ENCODE measurements at places on chromosomes 6 and 20. TPM values are rescaled to one million over a fixed set of nuclear protein-coding genes. Genes with fewer than 3 reads are reported as not detected.

GRCh38 chr6:125252891-125253290 lies 48.9 kb downstream of the HDDC2 start:
- DNase-seq, result no peak

- DNase-seq, result no peak
These were observed 37.5 kb downstream of the AIG1 start for GRCh38 chr6:143098054-143098671.

DNA sequence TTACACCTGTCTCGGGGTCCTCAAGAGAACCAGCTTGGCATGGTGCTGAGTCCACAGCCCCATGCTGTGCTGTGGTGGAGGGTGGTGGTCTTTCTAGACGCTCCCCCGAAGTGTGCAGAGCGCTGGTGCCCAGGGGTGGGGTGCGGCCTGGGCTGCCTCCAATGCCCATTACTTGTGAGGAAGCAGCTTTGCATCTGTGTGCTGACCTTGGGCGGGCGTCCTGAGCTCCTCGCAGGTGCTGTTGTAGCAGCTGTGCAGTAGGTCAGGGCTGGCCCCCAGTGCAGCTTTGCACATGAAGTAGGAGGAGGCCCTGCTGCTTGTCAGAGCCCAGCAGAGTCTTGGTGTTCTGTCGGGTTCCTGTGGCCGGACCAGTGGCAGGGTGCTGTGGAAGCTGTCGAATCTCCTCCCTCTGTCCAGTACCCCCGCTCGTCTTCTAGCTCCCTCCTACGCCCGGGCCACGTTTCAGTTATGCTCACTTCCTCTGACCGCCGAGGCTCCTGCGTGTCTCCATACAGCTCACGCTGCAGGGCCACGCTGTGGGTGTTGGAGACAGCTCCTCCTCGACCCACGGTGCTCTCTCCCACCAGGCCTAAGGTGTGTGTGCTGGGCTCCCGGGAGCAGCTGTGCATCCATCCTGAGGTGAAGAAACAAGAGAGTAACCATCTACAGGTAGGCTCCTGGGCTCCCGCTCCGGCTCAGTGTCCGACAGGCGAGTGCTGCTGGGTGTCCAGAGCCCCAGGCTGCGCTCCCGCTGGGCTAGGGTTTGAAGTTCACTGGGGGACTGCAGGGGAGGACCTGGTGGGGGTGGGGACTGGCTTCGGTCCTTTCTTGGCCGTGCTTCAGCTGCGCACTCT lies 4.1 kb downstream of the RTEL1 start:
- DNase-seq, result no peak

GRCh38 chr6:167525774-167526173 lies 200.9 kb downstream of the TTLL2 start:
- DNase-seq, result no peak

DNA sequence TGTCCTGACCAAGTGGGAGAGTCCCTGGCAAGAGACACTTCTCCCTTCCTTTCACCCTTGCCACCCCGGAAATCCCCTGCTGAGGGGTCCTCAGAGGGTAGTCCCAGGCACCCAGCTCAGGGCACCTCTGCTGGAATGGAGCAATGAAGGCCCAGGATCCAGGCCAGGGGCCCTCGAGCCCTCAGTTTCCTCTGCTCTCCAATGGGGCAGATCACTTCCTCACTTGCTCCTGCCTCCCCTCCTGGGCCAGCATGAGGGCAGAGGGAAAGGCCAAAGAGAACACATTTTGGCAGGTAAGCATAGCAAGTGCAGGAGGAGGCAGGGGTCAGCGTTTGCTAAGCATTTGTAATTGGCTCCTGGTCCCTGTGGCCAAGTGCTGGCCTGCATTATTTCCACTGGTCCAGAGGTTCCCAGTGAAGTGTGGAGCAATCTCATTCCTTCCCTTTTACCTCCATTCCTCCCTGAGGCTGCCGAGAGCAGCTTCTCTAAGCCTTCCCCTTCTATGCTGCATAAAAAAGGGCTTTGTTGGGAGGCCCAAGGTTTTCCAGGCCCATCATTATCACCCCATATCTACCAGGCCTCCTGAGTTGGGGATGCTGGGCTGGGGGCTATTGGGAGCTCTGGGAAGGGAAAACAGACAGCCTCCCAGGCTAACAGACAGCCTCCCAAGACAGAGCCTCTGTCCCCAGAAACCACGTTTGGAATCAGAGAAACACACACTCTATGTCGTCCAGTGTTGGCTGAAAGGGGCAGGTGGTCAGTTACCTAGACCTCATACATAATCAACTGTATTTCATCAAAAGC lies 28.8 kb upstream of the VEGFA start:
- DNase-seq, result no peak

DNA sequence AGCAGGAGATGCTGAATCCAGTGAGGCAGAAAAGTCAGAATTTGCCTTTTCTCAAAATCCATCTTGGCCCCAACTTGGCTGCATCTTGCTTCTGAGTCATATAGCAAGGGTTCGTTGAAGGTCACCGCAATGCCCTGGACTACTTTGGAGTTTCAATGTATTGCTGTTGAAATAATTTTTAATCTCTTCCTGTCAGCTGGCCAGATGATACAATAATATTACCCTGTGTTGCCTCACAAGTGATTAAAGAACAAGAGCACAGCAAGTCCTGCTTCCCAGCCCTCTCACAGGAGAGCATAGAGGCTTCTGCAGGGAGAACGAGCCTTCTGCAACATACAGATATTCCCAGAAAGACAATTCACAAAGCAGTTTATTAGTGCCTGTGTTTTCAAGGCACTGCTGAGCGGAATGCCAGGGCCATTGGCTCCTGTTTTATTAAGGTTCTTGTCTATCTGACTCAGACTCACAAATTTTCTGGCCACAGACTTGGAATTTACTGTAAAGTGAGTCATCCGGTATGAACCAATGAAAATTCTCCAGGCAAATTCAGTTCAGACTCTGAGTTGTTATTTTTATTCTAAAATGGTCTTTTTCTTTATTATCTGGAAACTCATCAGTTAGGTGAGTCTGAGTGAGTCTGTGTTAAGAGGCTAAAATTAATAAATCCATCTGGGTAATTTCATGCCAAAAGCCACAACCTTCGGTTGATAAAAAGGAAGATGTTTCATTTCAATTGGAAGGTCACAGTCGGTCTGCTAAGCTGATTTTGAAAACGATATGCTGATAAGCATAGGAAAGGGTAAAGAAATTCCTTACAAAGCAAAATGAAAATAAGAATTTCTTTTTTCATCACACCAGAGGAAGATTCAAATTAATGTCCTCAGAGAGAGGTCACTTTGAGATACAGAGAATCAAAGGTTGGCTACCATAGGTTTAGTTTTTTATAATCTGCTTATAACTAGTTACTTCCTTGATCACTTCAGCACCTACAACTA lies 289.4 kb upstream of the STXBP5 start:
- peak; percentile 21 for DNase-seq

DNA sequence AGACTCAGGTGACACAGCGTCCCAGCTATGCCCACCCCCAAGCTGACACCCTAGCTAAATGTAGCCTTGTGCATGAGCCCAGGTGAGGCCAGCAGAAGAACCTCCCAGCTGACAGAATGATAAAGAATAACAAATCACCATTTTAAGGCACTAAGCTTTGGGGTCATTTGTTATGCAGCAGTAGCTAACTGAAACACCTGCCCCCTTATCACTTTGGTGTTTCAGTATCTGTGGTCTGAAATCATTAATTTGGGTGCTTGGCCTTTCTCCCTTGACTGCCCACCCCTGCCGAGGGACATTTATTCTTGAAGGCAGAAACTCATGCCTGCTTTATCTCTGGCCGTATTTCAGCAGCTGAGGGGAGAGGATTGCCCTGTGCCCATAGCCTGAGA lies 30.0 kb downstream of the DACT2 start:
- no peak for DNase-seq

TMEM242 gene
- total RNA-seq, result 7.3 TPM

FRK gene
- 16.0 TPM for total RNA-seq

RNF217 gene
- total RNA-seq, result 44.2 TPM

CAGE1 gene
- total RNA-seq, result not detected

All from thoracic aorta (tissue), 2 donors.